ENCODE measurements at places on chromosomes 2 and 18.

GRCh38 chr2:181268174-181268867, 188.9 kb upstream of the ITGA4 start:
- no peak for DNase-seq

DNA sequence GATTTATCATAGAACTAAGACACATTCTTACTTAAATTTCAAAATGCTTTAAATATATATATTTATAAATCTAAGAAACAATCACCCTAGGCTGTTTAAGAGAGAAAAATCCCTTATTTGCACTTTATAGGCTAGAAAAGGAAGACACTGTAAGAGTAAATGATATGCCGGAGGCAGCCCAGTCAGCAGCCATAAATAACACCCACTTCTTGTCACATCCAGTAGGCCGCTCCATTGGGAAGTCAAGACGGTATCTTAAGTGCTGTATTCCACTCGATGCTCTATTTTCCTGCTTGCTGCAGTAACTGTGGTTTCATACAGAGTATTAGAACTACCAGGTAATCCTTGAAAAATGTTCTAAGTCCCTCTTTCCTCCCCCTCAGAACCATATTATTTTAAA, 57.9 kb downstream of the ABCA12 start:
- no peak for DNase-seq

DNA sequence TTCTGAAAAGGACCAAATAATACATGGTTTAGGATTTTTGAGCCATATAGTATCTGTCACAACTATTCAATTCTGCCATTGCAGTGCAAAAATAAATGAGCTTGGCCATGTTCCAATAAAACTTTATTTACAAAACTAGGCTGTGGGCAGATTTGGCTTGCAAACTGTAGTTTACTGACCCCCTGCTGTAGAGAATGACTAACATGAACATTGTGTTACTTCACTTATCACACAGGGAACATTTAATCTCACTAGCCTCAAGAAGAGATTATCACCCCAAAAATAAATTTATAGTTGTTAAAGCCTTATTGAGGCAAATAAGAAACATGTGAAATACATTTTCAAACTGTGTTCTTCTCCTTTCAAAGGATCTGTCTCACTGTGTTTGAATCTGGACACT, 766.2 kb downstream of the MBD2 start:
- DNase-seq: no peak

- DNase-seq: no peak
Observed at GRCh38 chr2:239288237-239288636, 112.6 kb downstream of the HDAC4 start.

- DNase-seq: no peak
Observed at GRCh38 chr2:189441709-189442074, 418 bp downstream of the WDR75 start.

GRCh38 chr18:29034113-29034856, 857.4 kb upstream of the CDH2 start:
- no peak for DNase-seq

GRCh38 chr18:37122877-37123276, 293.9 kb downstream of the KIAA1328 start:
- no peak for DNase-seq

DNA sequence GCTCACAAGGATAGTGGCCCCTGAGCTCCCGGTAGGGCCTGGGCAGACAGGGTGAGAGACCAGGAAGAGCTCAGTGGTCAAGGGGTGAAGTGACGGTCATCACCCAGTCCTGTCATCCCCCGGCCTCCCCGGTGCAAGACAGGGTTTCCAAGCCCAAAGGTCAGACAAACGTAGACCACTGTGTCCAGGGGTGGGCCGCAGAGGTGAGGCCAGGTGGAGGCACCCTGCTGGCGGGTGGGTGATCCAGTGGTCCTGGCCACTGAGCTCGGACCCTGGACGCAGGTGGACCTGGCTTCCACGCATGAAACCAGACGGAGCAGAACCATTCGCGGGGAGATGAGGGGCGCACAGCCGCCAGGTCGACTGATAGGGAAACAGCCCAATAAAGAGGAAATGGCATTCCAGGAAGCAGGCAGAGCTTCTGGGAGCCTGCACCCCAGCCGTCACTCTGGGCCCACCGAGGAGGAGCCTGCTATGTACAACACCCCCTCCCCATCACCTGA, 14.4 kb upstream of the SNED1 start:
- DNase-seq: no peak

DNA sequence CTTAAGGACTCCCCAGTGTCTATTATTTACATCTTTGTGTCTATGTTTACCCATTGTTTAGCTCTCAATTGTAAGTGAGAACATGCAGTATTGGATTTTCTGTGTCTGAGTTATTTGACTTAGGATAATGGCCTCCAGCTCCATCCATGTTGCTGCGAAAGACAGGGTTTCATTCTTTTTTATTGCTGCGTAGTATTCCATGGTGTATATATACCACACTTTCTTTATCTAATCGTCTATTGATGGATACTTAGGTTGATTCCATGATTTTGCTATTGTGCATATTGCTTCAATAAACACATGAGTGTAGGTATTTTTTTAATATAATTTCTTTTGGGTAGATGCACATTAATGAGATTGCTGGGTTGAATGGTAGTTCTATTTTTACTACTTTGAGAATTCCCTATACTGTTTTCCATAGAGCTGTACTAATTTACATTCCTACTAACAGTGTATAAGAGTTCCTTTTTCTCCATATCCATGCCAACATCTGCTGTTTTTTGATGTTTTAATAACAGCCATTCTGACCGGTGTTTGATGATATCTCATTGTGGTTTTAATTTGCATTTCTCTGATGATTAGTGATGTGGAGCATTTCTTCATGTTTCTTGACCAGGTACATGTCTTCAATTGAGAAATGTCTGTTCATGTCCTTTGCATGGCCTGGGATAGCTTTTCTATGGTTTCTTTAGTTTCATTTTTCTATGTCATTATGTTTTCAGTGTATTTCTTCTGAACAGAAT, 21.8 kb downstream of the MTCL1 start:
- DNase-seq: no peak

DNA sequence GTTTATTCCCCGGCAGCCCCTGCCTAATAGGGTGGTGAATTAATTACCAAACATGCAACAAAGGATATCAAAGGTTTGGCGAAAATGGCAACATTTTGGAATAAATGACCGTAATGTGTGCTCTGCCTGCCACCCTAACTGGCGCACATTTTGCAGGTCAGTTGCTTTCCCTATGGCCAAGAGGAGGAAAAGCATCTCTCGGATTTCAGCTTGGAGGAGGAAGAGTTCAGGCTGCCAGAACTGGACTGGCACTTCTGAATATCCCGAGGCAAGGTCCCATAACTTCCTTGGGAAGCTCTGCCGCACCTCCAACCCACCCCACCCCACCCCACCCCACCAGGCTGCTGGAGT, 37.1 kb downstream of the SLC25A52 start:
- no peak for DNase-seq

GRCh38 chr2:12051831-12052230, 305.4 kb downstream of the LPIN1 start:
- DNase-seq: no peak

GRCh38 chr2:159960414-159960813, 102.0 kb downstream of the PLA2R1 start:
- DNase-seq: peak; percentile 70

DNA sequence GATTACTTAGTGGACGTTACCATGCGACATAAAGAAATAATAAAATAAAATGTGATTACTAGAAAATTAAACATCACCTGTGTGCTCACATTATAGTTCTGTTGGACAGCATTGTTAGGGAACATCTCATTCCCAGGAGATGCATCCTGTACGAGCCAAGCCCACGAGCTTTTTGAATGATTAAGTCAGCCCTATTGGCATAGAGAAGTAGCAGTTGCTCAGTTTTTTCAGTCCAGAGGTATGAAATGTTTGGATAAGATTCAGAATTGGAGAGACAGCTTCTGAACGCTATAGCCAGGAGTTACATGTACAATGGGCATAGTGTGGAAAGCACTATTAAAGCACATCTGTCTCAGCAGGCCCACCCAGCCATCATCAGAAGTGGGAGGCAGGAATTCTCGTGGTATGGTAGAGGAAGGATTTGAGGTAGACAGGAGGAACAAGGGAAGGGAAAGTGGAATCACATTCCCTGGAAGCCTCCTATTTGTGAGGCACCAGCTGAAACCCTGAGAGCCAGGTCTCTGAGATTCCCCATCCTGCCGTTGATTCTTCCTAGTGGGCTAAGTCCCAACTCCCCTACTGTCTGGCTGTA, 8.6 kb downstream of the SPATS2L start:
- DNase-seq: peak; percentile 39

GRCh38 chr2:218822622-218823021, 9.0 kb downstream of the PRKAG3 start:
- no peak for DNase-seq

- no peak for DNase-seq
Observed at GRCh38 chr2:207855591-207855990, 85.9 kb upstream of the FZD5 start.

DNA sequence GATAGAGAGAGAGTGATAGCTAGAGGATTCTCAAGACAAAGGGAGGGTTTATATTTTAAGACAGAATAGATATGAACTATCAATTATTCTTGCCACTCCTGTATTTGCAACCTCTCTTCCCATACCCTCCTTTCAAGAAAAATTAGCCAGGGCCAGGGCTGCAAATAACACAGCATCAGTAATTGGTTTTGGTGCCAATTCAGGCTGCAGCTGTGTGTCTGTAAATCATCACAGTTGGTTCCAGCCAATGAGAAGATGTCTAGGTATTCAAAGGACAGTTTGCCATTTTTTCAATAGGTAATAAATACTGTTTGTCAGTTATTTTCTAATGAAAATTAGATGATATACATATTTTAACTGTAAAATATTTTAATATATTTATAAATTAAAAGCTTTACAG, 73.5 kb downstream of the WDPCP start:
- no peak for DNase-seq

- DNase-seq: no peak
Observed at GRCh38 chr18:79476918-79477571, 81.3 kb downstream of the NFATC1 start.

DNA sequence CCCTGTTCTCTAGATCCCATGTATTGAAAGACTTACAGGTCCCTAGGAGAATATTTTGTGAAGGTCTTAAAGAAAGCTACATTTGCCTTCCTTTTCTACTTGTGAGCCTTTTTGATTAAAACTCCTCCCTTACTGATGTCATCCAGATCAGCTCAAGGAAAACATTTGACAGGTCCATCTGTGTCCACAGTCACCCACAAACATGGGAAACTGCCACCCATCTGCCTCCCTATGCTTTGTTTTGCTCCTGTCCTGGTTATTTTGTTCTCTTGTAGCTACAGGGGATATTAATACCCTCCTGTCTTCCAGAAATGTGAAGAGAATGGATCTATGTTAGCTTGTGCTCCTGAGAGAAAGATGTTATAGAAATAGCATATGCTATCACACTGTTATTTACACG, 203.6 kb upstream of the GALNT5 start:
- DNase-seq: no peak

- DNase-seq: no peak
Observed at GRCh38 chr2:119862127-119862889, 102.6 kb downstream of the PTPN4 start.

- DNase-seq: peak; percentile 16
Observed at GRCh38 chr18:49812286-49813068, 856 bp downstream of the ACAA2 start.

- DNase-seq: no peak
Observed at GRCh38 chr2:168255866-168256265, 8.5 kb upstream of the STK39 start.

GRCh38 chr2:151767536-151767935, 33.3 kb upstream of the NEB start:
- no peak for DNase-seq

DNA sequence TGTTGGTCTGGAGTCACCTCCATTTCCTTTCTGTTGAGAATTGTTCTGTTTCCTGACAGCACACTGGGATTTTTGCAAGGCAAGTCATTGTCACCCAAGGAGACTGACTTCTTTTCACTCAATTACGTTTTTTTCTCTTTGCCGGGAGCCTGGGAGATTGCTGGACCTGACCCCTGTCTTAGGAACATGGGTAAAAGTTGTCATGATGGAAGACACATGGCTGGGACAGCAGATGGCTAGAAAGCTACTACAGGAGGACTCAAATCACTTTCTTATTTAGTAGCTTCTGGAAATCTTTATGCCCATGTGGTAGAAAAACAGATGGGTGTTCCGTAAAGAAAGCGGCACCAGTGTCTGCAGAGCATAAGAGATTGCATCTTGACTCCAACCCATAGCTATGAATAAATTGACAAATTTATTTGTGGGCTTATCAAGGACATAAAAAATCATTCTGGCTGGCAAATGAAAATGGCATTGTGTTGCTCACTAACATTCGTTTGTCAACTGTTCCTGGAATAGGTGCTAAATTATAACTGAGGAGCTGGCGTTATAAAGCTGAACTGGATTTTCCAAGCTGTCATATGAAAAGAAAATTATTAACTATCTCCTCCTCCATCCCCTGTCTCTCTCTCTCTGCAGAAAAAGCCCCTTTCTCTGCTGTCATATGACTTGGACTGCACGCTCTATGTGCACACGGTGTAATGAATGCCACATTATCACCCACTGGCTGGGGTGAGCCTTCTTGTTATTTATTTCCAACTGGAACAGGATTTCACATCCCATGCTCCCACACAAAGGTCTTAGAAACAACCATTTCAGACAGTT, 159.8 kb downstream of the SH3RF3 start:
- DNase-seq: no peak

DNA sequence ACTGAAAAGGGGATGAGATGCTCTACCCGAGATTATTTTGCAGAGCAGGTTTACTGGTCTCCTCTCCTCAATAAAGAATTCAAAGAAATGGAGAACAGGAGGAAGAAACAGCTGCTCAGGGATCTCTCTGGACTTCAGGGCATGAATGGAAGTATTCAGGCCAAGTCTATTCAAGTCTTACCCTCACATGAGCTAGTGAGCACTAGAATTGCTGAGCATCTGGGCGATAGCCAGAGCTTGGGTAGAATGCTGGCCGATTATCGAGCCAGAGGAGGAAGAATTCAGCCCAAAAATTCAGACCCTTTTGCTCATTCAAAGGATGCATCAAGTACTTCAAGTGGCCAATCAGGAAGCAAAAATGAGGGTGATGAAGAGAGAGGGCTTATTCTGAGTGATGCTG, 60.0 kb downstream of the PIKFYVE start:
- DNase-seq: no peak

GRCh38 chr2:162521871-162522650, 178.1 kb downstream of the GCA start:
- DNase-seq: no peak

GRCh38 chr2:217327953-217328621, 468.2 kb upstream of the TNP1 start:
- no peak for DNase-seq

GRCh38 chr2:159044804-159045286, 76.4 kb downstream of the TANC1 start:
- peak; percentile 73 for DNase-seq

- no peak for DNase-seq
Observed at GRCh38 chr2:46377666-46378560, 80.7 kb downstream of the EPAS1 start.

Data from GM03348 (cell line).